ENCODE measurements at places on chromosomes 4 and X. TPM values are rescaled to one million over a fixed set of nuclear protein-coding genes. Genes with fewer than 3 reads are reported as not detected.

DNA sequence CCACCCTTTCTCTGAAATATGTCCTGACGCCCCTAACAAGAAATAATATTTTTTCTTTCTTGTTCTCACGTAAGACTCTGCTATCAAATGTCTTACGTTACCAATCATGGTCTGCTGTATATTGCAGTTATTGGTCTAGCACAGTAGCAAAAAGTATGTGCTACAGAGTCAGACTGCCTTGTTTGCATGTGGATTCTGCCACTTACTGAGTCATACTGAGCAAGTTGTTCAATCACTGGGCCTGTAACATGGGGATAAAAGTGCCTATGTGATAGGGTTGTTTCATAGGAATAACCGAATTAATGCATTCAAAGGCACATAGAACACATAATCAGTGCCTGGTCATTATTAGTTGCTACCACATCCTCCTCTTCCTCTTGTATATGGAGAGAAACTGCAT, 14.1 kb downstream of the RPGR start:
- DNase-seq = no peak

DNA sequence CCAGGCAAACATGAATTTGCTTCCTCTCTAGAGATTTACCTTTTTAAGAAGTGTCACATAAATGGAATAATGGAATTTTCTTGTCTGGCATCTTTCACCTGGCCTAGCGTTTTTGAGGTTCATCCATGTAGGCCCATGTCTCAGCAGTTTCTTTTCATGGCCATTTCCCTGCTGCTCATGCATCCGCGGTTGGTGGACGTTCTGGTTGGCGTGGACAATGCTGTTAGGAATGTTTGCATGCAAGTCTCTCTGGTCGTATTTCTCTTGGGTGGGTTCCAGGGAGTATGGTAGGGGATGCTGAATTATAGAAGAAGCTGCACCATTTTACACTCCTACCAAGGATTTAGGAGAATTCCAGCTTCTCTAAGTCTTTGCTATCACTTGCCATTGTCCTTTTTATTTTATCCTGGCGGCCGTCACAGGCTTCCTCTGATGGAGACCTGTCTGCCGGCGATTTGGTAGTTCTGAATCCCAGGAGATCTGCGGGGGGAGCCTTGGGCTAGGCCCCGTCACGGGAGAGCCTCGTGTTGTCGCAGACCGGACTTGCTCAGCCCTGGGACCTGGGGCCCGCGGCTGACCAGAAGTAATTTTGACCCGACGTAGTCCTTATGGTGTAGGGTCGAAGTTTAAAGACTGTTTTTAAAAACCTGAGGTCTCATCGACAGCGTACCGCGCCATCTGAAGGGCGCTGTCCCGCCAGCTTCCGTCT, 56.9 kb upstream of the TADA2B start:
- no peak for DNase-seq

- no peak for DNase-seq
Measured at GRCh38 chr4:40214661-40215418, 18.0 kb downstream of the RHOH start.

GRCh38 chrX:44675362-44676024, 132.8 kb upstream of the FUNDC1 start:
- DNase-seq = peak; percentile 21

DNA sequence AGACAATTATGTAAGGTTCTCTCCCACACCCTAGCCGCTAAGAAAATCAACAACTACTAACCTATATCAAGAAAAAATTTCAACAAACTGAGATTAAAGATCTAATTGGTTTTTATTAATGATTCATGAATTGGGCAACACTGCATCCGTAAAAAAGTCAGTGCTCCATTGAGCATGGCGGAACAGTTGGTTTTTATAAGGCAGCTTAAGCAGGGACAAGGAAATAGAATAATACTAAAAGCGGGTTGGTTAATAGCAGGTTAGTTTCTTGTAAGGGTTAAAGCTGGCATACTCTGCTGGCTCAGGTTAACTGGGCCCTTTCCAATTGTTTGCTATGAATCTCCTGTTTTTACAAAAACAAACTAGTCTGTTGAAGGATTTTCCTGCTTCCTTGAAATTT, 202.3 kb upstream of the RASGEF1B start:
- no peak for DNase-seq

GRCh38 chr4:8019396-8020365, 80.0 kb upstream of the AFAP1 start:
- DNase-seq = no peak

GRCh38 chrX:104113222-104113965, 1.1 kb downstream of the ZCCHC18 start:
- peak; percentile 36 for DNase-seq

GRCh38 chrX:6226596-6227452, 1.8 kb downstream of the NLGN4X start:
- DNase-seq = no peak

DNA sequence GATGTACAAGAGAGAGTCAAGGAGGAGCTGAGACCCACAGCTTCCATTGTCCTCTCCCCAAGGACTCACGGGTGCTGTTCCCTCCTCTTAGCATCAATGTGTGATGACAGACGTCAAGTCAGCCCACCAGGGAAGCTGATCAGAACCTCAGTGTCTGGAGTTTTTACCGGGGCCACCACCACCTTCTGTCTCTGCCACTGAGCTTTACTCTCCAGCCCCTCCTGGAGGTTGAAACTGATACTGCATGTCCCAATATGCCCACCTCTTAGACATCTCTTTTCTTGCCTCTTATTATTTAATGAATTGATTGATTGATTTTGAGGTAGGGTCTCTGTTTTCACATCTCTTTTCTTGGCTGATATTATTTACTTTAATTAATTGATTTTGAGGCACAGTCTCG, 10.3 kb upstream of the AKAP17A start:
- DNase-seq = peak; percentile 11

DNA sequence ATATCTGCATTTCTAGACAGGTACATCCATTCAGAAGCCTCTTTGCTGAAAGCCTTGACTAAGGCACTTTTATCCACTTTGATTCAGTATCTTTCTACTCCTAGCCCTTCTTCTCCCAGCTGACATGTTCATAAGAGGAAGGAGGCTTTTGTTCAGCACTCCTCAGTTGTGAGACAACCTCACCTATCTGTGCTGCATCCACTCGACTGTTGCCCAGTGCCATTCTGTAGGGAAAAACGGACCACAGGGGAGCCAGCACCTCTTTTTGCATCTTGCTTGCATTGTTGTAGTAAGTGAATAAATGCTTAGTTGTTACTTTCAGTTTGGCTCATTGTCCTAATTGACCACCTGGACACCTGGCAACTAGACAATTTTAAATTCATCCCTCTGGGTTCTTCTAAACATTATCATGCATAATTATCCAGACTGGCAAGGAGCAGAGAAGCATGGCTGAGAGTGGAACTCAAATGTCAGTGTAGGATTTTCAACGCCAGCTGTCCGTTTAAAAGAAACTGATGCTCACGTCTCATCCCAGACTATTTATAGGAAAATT, 83.8 kb upstream of the BOD1L1 start:
- no peak for DNase-seq

- DNase-seq = peak; percentile 44
Measured at GRCh38 chrX:42930071-42930470, 152.1 kb upstream of the PPP1R2C start.

GRCh38 chr4:28241021-28241420, 1380.4 kb downstream of the STIM2 start:
- DNase-seq = no peak

- DNase-seq = peak; percentile 46
Measured at GRCh38 chr4:7581477-7581876, 146.7 kb upstream of the PSAPL1 start.

DNA sequence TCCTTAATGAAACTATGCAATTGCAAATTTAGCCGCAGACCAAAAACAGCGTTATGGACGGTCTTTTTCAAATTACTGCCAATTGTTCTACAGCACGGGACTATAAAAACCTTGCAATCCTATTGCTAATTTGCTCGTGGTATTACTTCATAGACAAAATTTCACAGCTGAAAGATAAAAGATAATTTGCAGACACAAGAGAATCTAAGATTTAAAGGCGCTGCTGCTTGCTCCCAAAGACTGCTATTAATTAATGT, 1.4 kb upstream of the CAMK2D start:
- DNase-seq = no peak

DNA sequence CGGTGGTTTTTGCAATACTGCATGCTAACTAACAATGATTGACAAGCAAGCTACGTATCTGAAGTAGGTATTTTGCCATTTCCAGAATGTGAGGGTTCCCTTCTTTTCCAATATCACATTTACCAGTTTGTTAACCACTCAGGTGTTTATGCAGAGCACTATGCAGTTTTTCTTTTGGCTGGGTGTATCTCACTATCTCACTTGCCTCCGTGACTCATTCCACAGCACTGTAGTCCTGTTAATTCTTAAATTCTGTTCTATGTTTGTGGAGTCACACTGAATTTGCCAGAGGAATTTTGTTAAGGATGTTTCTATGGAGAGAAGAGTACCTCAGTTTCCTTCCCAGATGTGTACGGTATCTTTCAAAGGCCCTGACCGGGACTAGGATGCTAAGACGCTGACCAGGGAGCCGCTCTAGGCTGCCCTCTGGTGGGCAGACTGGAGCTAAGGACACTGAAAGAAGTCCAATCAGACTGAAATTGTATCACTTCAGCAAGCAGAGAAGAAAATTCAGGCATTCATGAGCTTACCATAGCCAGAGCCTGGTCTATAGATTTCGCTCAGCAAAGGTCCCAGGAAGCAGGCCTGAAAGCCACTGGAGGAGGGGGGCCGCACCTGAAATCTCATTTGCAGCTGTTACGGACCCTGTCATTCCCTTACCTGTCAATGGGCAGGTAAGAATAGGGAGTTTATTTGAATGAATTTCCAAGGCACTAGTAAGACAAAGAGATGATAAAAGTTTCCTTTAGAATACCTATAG, 388.4 kb upstream of the SPOCK3 start:
- peak; percentile 15 for DNase-seq

HSFX3 gene
- polyA plus RNA-seq = 0.19 TPM

VSIG1 gene
- 0.31 TPM for polyA plus RNA-seq

MAPK10 gene
- 30.9 TPM for polyA plus RNA-seq

Measured in right lung (tissue), 10 donors.